Activated CD4-positive, alpha-beta memory T cell treated with anti-CD3 and anti-CD28 coated beads for 36 hours (primary cell): ENCODE measurements at places on chromosomes 12 and 14. TPM values are rescaled to one million over a fixed set of nuclear protein-coding genes. Genes with fewer than 3 reads are reported as not detected.

DNA sequence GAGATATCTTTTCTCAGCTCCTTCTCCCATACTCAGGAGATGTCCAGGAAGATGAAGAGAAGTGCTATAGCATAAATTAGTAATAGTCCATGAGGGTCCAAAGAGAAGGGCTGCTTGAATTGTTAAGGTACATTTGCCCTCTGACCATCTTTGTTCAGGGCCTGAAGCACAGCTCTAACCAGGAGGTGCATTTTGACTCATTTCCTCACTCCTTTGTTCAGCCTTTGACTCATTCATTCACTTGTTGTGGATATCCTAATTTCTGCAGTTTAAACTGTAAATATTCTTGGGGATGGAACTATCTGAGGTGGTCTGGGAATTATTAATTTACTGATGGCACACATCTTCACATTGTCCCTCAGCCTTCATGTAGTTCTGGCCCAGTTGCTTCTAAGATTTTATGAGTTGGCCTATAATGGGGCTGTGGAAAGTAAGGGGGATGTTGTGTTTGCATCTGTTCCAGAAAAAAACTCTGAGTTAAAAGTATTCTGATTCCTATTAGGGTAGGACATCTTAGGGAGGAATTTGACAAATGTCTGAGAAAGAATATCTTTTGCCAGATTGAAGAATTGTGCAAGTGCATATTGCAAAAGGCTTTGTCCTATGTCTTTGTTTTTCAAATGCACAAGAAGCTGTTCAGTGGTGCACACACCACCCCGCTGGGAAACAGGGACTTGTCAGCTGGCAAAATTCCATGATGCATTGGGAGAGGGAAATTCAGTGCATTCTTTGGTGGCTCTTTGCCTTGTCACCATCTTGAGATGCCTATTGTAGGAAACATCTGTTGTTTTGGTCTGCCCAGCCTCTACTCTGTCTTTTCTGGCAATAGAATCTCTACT is 22.1 kb downstream of the SMOC1 start:
- no peak for DNase-seq

- DNase-seq, result no peak
Measured at GRCh38 chr12:89439941-89440340, 84.7 kb downstream of the GALNT4 start.

DNA sequence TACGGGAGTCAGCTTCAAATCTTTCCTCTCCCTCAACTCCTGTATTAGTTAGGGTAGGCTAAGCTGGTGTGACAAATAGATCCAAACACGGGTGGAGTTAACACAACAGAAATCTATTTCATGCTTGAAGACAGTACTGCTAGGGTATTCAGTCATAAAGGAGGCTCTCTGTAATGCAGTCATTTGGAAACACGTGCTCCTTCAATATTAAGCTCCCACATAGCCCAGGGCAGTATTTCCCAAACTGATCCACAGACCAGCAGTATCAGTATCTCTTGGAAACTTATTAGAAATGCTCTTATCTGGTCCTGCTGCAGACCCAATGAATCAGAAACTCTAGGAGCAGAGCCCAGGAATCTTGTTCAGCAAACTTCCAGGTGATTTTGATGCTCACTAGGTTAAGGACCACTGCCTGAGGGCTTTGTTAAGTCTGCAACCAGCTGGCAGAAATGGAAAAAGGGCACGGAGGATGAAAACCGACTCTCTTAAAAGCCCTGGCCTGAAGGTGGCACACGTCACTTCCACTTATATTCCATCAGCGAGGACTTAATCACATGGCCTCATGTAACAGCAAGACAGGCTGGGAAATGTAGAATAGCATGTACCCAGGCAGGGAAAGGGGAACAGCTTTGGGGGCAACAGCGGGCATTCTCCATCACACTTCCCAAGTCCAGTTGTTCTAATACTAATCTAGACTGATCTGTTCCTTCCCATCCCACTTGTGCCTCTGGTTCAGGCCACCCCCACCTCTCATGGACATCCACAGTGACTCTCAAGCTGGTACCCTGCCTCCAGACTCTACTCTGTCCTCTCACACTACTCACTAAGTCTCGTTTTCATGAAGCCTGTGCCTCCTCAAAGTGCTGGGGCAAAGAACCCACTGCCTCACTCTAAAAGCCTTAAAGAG is 38.2 kb upstream of the RIC8B start:
- peak; percentile 29 for DNase-seq

DNA sequence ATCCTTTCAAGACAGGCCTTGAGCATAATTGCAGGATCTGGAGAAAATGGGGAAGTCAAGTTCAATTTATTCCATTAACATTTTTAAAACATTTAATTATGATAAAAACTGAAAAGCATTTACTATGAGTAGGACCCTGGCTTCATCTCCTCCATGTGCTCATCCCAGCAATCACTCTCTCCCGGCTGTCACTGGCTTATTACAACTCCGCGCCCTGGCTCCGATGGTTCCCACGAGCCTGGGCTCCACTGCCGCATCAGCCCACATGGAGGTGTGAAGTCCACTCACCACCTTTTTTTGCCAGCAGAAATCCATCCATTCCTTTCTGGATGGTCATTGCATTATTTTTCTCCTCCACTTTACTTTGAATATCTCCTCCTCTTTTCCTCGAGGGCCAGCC is 194.4 kb downstream of the EMP1 start:
- DNase-seq, result no peak

DNA sequence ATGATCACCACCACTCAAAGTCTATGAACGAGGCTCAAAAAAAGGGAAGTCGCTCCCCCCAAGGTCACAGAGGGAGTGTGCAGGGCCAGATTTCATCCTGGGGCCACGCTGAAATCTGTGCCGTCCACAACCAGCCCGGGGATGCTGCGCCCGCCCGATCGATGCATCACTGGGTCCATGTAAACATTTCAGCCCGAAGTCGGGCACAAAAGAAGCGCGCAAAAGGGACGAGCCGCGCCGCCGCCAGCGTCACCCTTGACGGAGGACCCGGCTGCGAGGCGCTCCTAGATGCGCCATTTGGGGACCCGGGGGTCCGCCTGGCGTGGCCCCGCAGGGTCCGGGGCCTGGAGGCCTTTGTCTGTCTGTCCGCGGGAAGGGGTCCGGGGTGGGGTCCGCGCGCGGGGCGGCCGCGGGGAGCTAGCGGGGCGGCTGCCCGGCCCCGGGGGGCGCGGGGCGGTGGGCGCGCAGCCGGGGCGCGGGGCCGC is 503 bp downstream of the FBXO21 start:
- DNase-seq, result peak; percentile 56

GRCh38 chr12:123845881-123846280 is 83.8 kb downstream of the DNAH10 start:
- DNase-seq, result no peak

DNA sequence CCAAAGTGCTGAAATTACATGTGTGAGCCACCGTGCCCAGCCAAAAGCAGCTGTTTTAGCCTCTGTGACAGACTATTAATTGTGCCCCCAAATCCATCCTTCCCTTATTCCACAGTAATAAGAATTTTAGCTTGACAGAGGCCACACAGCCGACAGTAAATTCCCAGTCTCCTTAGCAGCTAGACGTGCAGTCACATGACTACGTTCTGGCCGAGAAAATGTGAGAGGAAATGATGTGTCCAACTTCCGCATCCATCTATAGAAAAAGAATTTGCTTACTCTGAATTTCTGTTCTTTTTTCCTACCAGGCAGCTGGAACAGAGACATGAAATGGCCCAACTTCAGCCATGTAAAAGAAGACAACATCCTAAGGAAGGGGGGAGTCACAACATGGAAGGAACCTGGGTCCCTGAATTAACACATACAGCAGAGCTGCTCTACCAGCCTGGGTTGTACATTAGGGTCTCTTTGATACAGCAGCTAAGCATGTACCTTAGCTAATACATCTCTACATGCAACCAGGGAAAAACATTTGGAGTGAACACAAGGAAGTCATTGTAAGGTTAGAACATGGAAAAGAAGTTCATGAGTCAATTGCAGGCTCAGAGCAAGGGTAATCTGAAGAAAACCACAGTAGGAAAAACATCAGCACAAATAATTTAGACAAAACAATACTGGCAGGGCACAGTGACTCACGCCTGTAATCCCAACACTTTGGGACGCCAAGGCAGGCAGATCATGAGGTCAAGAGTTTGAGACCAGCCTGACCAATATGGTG is 35.5 kb downstream of the CIT start:
- DNase-seq, result no peak

- DNase-seq, result no peak
Measured at GRCh38 chr12:19482036-19482435, 42.7 kb downstream of the AEBP2 start.

RNASE7 gene
- total RNA-seq, result not detected

AQP2 gene
- not detected for total RNA-seq

GRCh38 chr14:67973436-67973835 is 153.9 kb downstream of the RAD51B start:
- no peak for DNase-seq

FOXN4 gene
- not detected for total RNA-seq
